ENCODE measurements at places on chromosomes 16 and 17. TPM values are rescaled to one million over a fixed set of nuclear protein-coding genes. Genes with fewer than 3 reads are reported as not detected.

Gene TBX21
- 3.6 TPM for total RNA-seq

Gene CACNG1
- not detected for total RNA-seq

Gene UTP4
- 26.4 TPM for total RNA-seq

Gene CRHR1
- total RNA-seq, result not detected

Gene STAC2
- 0.30 TPM for total RNA-seq

Gene AANAT
- total RNA-seq, result not detected

Gene CDK5R1
- 1.3 TPM for total RNA-seq

Gene KRT12
- total RNA-seq, result not detected

DNA sequence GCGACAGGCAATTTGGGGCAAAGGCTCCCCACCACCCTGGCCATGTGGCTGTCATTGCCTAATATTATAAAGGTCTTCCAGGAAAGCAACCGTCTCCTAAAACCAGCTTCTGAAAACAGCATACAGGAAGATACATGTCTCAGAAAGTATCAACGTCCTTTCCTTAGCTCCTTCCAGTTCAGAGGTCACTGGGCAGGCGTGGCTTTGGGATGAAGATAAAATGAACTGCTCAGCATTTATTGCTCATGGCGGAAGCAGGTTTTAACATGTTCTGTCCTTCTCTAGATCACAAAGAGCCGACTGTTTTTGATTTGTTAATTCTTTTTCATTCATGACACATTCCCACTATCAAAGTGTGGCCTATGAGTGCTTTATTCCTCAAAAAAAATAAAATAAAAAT lies 8.0 kb downstream of the CFAP20 start:
- DNase-seq, result no peak

DNA sequence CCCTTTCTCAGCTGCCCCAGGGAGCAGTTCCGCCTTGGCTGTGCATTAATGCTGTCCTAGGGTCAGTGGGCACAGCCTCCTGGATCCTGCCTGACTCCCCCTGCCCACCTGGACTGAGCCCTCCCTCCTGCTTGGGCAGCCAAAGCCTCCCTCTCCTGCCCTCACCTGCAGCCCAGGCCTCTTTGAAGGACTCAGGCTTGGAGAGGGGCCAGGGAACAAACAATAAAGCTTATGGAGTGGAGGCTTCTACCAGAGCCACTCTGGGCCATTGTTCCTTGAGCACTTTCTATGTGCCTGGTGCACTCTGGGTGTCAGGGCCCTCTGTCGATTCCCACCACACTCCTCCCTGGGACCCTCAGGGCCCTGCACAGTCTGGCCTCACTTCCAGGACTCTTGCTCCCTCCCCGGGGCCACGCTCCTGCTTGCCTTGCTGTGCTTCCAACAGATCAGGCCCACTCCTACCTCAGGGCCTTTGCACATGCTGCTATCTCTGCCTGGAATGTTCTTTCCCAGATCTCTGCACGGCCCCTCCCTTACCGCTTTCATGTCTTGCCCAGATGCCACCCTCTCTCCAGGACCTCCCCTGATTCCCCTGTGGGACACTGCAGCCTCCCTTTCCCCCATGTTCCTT lies 5.0 kb downstream of the KCNJ12 start:
- DNase-seq, result no peak

DNA sequence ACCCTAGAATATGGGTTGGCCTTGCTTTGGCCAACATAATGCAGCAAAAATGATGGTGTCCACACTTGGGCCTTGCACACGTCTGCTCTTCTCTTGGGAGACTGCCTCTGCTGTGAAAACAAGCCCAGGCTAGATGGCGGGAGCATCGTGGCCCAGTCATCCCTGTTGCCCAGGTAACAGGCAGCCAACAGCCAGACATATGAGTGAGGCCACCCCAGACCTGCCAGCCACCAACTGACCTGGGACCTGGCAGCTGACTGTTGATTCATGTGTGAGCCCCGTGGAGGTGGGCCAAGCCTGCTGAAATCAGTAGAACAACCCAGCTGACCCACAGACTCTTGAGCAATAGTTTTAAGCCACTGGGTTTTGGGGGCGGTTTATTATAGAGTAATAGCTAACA lies 39.4 kb upstream of the CDH3 start:
- no peak for DNase-seq

DNA sequence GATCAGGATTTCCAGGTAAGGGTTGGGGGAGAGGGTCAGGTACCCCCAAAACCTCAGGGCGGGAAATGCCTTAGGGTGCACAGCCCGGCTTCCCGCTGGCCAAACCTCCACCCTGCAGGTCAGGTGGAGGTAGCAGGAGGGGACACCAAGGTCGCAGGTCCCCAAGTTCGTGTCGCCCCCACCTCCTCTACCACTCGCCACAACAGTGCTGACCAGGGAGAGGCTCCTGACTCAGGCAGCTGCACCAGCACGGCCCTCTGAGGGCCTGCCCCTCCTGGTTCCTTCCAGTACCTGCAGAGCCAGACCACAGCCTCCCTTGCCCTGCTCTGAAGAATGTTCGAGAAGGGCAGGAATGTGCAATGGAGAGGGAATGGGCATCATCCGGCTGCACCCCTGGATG lies 3.9 kb downstream of the MRPL28 start:
- no peak for DNase-seq

- DNase-seq, result no peak
These were observed 229.9 kb downstream of the ABCC12 start for GRCh38 chr16:47925811-47926460.

DNA sequence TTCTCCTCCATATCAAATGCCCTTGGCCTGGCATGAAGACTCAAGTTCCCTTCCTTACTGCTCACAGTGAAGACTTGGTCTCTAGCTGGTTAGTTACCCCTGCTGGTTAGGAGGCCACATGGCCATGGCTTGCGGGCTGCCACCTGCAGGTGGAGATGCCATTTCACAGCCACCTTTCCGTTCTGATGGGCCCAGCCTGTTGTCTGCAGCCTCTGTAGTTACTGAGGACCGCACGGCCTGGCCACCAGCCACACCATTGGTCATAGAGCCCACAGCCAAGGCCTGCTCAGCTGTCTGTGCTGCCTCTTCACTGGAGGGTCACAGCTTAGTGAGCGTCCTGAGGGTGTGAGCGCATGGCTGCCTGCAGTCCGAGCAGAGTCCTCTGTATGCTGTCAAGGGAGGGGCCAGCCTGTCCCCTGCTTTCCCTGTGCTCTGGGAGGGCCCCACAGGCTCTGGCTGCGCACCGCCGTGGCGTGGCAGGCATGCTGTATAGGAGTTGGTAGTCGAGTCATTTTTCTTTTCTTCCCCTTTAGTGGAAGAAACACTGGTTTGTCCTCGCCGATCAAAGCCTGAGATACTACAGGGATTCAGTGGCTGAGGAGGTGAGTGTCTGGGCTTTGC lies 59.2 kb downstream of the PLD6 start:
- DNase-seq, result no peak

GRCh38 chr17:68463211-68464019 lies 6.1 kb upstream of the WIPI1 start:
- DNase-seq, result no peak

GRCh38 chr17:65254166-65254565 lies 117.0 kb downstream of the RGS9 start:
- no peak for DNase-seq

- DNase-seq, result no peak
These were observed 41.7 kb downstream of the PIPOX start for GRCh38 chr17:29084541-29085146.

DNA sequence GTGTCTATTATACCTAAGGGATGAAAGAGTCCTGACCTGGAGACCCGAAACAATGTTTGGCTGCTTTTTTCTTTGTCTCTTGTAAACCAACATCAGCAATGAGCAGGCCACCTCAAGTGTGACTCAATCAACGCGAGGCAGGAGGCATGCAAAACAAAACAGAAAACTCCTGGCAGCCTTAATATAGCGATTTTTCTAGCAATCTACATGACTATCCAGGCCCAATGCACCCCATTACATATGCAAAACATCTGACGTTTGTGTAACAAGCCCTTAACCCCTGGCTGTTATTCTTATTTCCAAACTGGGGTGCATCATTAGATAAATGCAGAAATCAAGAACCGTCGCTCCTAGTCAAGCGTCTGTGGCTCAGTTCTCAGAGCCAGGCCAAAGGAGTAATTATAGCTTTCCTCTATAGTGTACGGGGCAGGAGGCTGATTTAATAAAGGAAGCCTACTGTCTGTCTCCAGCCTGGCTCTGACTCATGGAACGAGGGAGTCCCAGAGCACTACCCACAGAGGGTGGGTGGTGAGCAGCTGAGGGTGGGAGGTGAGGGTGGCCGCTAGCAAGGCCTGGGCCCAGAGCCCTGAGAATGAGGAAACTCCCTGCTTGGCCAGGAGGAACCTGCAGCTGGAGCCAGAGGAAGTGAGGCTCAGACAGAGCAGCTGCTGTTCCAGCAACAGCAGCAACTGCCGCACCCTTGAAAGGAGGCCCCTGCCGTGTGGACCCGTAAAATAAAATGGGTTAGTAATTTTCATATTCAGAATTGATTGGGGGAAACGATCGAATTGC lies 43.9 kb downstream of the CHD9 start:
- DNase-seq, result peak; percentile 89

DNA sequence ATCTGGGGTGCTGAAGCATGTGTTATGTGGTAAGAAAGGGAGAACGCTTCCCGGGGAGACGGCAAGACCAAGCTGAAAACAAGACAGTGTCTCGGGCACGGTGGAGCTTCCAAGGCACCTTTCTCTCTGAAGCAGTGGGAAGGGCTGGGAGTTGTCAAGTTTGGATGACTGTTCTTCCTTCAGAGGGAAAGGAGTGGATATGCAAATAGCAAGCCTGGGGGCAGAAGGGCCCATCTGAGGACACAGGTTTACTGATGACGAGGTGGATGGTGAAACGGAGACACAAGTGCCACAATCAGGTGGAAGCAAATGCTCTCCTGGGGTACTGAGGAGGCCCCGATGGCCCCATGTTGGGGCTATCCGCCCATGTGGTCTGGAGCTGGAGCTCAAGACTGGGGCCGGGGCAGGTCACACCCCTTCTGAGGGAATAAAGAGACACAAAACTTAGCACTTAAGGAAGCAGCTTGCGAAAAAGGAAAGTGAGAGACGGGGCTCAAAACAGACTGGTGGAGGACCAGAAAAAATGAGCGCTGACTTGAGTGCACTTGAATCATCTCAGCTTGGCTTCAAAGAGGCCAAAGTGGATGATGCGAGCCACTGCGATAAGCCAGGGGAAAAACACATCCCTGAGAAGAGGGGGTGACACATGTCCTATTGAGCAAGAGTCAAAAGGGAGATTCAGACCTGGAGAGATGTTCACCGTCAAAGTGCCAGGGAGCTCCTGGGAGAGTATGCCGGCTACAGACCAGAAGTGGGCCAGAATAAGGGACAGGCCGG lies 34.8 kb upstream of the MTSS2 start:
- DNase-seq, result no peak

DNA sequence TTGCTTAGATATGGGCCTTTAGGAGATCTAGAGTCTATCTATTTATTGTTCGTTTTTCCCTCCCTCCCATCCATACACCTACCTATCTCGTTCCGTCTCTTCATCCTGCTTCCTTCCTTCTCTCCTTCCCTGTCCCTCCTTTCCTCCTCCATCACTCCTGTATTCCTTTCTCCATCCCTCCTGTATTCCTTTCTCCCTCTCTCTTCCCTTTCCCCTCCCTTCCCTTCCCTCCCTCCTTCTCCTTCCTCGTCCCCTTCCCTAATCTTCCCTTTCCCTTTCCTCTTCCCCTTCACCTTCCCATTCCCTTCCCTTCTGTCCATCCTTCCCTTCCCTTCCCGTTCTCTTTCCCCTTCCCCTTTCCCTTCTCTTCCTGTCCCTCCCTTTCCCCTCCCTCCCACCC lies 10.6 kb downstream of the GP2 start:
- no peak for DNase-seq

GRCh38 chr17:42192189-42193126 lies 1.8 kb downstream of the GHDC start:
- no peak for DNase-seq

- DNase-seq, result no peak
These were observed 78.2 kb upstream of the RNU2-1 start for GRCh38 chr17:43312011-43312410.

GRCh38 chr16:1123525-1124230 lies 27.6 kb upstream of the C1QTNF8 start:
- no peak for DNase-seq

GRCh38 chr16:84643180-84643583 lies 5.1 kb upstream of the KLHL36 start:
- peak; percentile 59 for DNase-seq

DNA sequence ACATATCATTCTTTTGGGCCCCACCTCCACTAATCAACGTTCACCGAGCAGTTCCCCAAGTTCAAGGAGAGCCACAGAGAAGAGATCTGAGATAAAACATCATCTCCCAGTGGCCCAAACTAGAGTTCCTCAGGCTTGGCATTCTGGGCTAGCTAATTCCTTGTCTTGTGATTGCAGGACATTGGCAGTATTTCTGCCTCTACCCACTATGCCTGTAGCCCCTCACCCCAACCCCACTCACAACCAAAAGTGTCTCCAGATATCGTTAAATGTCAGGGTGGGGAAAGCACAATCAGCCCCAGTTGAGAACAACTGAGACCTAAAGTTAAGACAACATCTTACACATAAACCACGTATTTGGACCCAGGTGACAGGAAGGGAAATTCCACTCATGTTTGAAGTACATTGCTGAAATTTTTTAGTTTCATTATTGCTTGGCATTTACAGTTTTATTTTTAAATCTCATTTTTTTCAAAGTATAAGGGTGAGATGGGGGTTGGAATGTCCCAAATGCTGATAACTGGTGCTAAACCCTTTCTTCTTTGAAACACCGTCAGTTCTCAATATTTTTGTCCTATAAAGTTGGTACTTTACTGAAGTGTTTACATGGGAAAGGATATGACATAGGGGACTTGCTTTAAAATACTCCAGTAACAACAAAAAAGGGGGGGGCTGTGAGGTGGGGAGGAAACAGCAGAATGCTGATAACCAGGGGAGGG lies 13.6 kb downstream of the ZC3H7A start:
- no peak for DNase-seq

- DNase-seq, result no peak
These were observed 25.5 kb downstream of the ASPA start for GRCh38 chr17:3501344-3501743.

DNA sequence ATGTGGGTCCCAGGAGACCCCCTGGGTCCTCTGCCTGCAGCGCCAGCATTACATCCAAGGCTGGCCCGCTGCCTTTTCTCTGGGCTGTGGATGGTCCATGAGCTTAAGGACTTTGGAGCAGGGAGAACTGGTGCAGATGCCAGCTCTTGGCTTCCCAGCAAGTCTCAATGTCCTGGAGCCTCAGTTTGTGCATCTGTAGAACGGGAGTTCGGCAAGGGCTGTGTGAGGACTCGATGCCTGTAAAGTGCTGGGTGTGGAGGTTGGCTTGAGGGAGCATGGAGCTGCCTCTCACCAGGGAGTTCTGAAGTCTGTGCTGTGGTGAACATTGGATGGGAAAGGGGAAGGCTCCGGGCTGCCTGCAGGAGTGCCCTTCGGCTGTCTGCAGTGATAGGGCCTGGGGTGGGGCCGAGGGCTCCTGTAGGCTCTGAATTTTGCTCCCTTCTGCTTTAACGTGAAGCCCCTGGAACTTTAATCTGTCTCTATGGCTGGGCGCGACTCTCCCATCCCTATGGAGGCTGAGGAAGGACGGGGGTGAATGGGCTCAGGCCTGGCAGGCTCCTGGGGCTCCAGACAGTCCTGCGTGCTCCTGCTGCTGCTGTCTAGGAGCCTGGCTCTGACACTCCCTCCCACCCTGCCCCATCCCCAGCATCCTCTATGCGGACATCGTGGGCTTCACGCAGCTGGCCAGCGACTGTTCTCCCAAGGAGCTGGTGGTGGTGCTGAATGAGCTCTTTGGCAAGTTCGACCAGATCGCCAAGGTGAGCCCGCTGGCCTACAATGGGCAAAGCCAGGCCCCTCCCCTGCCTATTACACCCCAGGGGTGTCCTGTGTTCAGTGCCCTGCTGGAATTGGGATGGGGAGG lies 27.9 kb downstream of the ADCY7 start:
- DNase-seq, result peak; percentile 26

- no peak for DNase-seq
These were observed 189.1 kb downstream of the CEP112 start for GRCh38 chr17:66002812-66003211.

- no peak for DNase-seq
These were observed 46.5 kb downstream of the IRX5 start for GRCh38 chr16:54977211-54977610.
